SJCRH30 (cell line): ENCODE measurements at places on chromosomes 3 and 15. TPM values are rescaled to one million over a fixed set of nuclear protein-coding genes. Genes with fewer than 3 reads are reported as not detected.

SLC28A1 gene
- total RNA-seq, result not detected in 2 replicates

- DNase-seq, result no peak
Measured at GRCh38 chr15:66165856-66166255, 87.7 kb downstream of the MEGF11 start.

CFAP20DC gene
- not detected in 2 replicates for total RNA-seq

DNA sequence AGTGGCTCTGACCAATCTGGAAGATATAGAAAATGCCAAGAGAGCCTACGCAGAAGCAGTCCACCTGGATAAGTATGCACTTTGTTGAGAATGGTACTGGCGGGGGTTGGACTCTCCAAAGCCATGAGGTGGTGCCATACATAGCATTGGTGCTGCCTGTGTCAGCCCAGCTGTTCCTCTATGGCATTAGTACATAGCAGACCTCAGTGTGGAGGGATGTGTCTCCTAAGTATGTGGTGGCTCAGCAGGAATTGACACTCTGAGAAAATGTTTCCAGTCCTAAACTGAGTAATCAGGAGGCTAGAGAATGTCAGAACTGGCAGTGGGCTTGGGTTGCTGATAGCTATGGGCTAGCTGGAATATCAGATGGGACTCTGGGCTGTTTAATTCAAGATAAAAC is 48.4 kb downstream of the ADPGK start:
- no peak for DNase-seq

CPN2 gene
- not detected in 2 replicates for total RNA-seq

DNA sequence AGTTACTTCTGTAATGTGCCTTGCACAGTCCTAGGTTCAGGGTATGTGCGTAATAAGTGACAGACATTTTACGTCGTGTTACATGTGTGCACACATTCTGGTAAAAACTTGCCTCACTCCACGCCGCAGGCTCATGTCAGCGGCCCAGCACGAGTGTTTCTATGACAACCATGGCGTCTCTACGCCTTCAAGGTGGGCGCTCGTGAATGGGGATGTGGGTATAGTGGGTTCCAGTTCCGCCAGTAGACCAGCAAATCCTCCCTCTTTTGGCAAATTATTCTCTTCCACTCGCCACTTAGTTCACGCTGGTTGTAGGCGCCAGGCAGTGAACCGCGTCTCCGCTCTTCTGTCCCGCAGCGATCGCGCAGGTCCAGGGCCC is 40.3 kb downstream of the CHST14 start:
- no peak for DNase-seq
